ENCODE measurements at places on chromosomes 3 and 15.

- no peak for DNase-seq
Measured at GRCh38 chr3:143122089-143122430, 2.5 kb downstream of the CHST2 start.

- DNase-seq: no peak
Measured at GRCh38 chr15:67937153-67937761, 97.4 kb upstream of the RNU6-1 start.

DNA sequence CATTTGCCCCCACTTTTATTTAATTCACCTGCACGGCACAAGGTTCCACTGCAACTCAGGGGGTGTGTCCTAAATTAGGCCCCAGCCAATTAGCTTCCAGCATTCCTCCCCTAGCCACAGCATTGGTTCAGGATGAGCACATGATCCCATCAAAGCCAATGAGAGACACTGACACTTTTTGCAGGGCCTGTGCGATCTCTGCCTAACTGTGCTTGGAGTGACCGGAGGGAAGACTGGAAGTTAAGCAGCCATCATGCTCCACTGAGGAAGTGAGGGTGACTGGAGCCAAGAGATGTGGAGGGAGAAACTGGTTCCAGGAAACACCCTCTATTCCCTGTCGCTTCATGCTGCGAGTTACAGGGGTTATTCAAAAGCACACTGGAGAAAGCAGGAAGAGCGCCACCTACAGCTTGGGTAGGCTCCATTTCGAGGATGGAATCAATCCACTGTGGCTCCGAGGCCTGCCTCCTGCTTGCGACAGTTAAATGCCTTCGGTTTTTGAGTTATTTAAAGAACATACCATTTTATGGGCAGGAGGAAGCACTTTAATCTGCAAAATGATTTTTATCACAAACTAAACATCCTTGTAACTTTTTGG is 122.2 kb upstream of the WNT5A start:
- DNase-seq: no peak

GRCh38 chr15:29750754-29751153 is 71.5 kb downstream of the TJP1 start:
- DNase-seq: peak; percentile 11

DNA sequence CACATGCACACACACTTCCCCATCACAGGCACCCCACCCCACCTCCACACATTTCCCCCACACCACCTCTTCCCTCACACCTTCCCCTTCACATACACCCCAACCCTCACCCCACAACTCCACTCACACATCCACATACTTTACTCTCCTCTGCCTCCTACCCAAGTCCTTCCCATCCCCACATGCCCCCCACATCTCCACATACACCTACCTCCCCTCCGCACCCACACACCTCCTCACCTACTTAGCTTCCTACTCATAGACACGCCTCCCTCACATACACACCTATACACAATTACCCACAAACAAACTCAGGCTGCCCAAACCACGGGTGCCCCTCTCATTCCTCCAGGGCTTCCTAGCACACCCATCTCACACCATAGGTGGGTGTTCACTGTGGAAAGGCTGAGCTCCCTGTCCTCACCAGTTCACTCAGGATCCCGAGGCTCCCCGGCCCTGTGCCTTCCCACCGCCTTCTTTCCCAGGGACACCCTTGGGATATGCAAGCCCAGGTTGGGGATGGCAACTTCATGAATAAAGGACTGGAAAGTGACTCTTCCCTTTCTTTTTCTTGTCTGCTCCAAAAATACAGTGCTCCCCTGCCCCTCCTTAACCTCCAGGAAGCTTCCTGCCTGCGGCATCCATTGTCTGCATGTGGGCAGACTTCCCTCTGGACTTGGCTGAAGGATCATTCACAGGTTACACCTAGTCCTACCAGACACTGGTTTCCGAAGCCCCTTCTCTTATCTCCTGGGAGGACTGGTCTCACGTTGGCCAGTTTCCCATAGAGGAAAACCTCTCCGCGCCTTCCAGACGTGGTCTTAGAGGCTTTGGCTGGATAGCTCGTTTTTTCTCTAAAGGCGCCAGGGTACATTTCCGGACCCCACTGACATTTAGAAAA is 61.5 kb downstream of the SLCO2A1 start:
- no peak for DNase-seq

DNA sequence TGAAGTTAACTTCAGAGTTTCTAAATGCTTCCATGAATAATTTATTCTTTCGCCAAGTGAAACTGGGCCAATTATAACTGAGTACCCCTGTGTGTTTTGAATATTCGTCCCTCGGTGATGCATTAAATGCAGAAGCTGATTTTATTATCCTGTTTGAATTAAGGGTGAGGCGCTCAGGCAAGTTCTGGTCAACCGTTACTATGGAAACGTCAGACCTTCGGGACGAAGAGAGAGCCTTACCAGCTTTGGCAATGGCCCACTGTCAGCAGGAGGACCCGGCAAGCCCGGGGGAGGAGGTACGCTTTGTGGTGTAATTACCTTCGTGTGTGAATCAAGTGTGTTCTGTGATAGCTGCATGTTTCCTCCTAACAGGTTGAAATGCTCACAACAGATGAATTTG is 239.8 kb downstream of the ITPR1 start:
- DNase-seq: no peak

DNA sequence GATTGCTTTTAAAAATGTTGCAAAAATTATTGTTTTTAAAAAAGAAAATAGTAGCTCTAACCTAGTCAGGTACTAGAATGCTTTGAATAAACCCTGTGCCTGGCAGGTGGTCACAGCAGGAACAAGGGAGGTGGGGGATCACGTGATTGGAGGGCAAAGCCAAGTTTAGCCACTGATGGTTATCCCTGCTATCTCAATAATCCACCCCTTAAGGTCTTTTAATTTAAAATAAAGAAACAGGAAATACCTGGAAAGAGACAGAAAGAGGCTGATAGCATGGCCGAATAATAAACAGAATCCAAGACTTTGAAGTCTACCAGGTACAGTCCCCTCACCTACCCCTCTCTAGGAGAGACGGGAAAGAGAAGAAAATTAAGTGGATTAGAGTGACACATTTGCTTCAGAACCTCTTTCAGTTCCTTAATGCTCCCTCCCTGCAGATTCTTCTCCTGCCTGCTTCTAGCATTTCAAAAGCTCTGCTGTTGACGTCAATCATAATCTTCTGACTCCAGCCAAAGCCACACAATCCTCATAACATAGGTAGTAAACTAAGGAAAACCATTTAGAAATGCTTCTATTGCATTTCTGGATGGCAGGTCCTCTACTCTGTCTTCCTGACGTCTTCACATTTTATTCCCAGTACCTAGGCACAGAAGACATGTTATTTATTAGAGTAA is 303.4 kb upstream of the MME start:
- no peak for DNase-seq

- DNase-seq: no peak
Measured at GRCh38 chr3:191958980-191959671, 498.2 kb downstream of the PYDC2 start.

GRCh38 chr15:59180945-59181600 is 25.6 kb upstream of the LDHAL6B start:
- peak; percentile 43 for DNase-seq

GRCh38 chr3:138429665-138430064 is 4.8 kb upstream of the ESYT3 start:
- DNase-seq: no peak

- no peak for DNase-seq
Measured at GRCh38 chr3:158568784-158569183, 2.2 kb upstream of the MLF1 start.

DNA sequence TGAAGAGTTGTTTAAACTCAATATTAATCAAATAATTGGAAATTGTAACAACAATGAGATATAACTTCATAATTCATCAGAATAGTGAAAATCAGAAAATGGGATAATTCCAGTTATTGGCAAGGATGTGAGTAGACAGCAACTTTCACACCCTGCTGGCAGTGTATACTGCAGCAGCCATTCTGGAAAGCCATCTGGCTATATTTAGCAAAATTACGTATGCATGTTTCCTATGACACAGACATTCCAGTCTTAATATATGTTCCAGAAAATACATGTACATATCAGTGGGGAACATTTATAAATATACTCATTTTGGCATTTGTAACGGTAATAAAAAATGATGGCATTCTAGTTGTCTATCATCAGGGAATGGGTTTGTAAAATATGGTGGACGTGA is 564.1 kb downstream of the GBE1 start:
- no peak for DNase-seq

- DNase-seq: no peak
Measured at GRCh38 chr3:2810723-2811122, 299.5 kb downstream of the IL5RA start.

GRCh38 chr15:69172847-69173246 is 12.4 kb downstream of the GLCE start:
- DNase-seq: no peak

GRCh38 chr3:156530980-156531379 is 23.9 kb downstream of the SSR3 start:
- DNase-seq: no peak

GRCh38 chr3:149215515-149215914 is 6.1 kb downstream of the CP start:
- DNase-seq: no peak

- no peak for DNase-seq
Measured at GRCh38 chr3:52775877-52776276, 1.5 kb upstream of the ITIH1 start.

GRCh38 chr3:172135185-172135584 is 95.8 kb downstream of the FNDC3B start:
- no peak for DNase-seq

- DNase-seq: no peak
Measured at GRCh38 chr3:126028096-126028495, 55.8 kb downstream of the SLC41A3 start.

GRCh38 chr15:45799508-45799907 is 164.7 kb downstream of the SQOR start:
- no peak for DNase-seq

- no peak for DNase-seq
Measured at GRCh38 chr15:97012986-97013385, 682.5 kb downstream of the NR2F2 start.

All from AG20443 (cell line).